Activated CD8-positive, alpha-beta T cell treated with anti-CD3 and anti-CD28 coated beads for 36 hours (primary cell): ENCODE measurements at places on chromosomes 6 and 20.

- no peak for DNase-seq
Observed at GRCh38 chr20:680638-681187, 5.1 kb upstream of the SCRT2 start.

DNA sequence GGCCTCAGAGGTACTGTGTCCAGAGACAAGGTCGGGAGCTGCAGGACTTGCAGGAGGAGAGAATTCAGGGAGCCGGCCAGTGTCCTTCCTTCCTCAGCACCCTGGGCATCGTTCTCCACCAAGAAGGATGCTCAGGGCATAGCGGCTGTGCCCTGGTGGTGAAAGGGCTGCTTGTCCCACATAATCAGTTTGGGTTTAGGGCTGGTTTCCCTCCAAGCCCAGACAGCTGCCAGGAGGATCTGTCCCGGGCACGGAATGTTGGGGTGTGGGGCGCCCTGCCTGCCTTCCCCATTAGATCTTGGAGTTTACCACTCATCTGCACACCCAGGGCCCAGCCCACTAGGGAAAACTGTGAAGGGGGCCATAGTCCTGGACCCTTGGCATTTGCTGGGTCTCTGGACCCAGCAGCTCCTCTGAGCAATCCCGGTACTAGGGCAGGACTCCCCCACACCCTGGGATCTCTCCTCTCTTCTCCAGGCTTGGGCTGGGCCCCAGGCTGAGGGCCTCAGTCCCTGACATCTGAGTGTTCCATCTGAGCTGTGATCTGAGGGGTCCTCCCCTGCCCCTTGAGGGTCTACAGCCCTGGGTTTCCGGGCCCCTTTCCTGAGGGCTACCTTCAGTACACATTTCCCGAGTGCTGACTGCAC is 18.6 kb upstream of the SPDEF start:
- DNase-seq = no peak

DNA sequence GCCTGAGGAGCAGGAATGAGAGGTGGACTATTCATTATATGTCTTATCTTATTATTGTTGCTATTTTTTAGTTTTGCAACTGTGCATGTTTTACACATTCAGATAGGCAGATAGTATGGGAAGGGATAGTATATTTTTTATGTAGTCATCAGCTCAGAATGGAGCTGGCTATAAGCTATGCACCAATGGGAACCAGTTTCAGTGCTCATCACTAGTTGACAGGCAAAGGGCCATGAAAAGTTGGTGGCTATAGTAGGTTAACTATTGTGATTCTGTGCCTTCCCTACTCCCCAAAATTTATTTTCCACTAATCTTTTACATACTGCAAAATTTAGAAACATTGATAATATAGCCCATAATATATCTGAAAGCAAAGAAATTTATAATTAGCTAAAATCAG is 5.3 kb upstream of the UBD start:
- no peak for DNase-seq

DNA sequence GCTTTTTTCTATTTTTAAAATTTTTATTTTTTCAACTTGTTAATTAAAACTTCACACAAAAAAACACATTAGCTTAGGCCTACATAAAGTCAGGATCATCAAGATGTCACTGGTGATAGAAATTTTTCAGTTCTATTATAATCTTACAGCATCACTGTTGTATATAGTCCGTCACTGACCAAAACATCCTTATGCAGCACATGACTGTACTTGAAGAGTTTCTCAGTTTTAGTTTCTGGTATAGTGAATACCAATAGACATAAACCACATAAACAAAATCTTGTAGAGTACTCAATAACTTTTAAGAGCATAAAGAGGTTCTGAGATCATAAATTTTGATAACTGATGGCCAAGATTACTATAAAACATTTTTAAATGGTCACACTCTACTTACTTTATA is 71.8 kb downstream of the ASCC3 start:
- DNase-seq = no peak
